Fibroblast of upper back skin (primary cell): ENCODE measurements at places on chromosomes 2 and 18.

DNA sequence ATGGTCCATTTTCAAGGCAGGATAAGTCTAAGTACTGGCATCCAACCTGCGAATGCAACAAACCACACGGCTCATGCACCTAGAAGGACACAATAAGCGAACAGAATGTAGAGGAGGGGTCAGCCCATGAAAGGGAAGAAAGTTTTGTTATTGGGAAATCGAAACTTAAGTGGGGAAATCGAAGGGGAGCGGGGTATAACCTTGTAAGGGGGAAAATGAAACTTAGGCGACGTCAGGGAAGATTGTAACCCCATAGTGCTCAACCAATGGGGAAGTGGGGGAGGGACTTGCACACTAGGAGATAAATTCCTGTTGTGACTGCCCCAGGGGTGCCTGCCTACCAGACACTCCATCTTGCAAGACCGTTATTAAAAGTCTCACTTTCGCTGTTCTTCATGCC lies 15.6 kb upstream of the OTOF start:
- no peak for DNase-seq

GRCh38 chr2:18169121-18169892 lies 290.8 kb downstream of the KCNS3 start:
- no peak for DNase-seq

DNA sequence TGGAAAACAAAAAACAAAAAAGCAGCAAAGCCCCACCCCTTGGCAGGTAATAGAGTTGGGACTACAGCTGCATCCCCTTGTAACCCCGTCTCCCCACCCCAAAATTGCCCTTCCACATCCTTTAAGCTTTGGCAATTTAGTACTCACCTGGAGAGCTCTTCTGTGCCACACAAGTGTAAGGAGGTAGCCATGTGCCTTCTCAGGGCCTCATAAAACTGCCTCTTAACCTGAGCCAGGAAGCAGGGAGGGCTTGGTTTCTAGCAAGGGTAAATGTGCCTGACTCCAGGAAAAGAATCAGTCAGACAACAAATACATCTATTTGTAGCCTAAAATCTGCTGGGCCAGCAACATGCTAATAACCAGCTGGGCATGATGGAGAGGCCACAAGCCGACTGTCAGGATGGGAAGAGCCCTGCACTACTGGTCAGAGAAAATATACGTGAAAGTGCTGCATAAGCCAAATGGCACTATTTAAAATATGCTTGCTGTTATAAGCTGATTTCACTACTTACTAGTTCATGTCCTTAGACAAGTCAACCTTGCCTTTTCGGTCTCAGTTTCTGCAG lies 46.3 kb downstream of the NOP58 start:
- DNase-seq = no peak

- DNase-seq = no peak
Observed at GRCh38 chr2:74884866-74885265, 50.9 kb downstream of the HK2 start.

GRCh38 chr18:77103187-77103850 lies 29.3 kb downstream of the MBP start:
- DNase-seq = peak; percentile 57

DNA sequence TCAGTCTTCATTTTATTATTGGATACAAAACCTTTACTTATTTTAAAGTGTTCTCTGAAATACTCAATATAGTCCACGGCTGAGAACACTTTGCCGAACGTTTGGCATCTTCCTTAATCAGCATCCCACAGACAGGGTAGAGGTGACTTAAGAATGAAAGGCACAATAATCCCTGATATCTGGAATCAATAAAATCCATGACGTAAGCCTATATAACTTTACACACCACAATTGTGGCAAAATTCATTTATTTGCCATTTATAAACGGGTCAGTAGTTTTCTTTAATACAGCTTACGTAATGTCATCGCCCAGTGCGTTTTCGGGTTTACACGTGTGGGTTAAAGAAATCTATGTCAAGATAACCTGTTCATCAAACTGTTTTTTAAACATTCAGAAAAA lies 1.3 kb downstream of the MGAT4A start:
- DNase-seq = no peak

GRCh38 chr2:30781451-30781850 lies 25.8 kb downstream of the CAPN13 start:
- no peak for DNase-seq

DNA sequence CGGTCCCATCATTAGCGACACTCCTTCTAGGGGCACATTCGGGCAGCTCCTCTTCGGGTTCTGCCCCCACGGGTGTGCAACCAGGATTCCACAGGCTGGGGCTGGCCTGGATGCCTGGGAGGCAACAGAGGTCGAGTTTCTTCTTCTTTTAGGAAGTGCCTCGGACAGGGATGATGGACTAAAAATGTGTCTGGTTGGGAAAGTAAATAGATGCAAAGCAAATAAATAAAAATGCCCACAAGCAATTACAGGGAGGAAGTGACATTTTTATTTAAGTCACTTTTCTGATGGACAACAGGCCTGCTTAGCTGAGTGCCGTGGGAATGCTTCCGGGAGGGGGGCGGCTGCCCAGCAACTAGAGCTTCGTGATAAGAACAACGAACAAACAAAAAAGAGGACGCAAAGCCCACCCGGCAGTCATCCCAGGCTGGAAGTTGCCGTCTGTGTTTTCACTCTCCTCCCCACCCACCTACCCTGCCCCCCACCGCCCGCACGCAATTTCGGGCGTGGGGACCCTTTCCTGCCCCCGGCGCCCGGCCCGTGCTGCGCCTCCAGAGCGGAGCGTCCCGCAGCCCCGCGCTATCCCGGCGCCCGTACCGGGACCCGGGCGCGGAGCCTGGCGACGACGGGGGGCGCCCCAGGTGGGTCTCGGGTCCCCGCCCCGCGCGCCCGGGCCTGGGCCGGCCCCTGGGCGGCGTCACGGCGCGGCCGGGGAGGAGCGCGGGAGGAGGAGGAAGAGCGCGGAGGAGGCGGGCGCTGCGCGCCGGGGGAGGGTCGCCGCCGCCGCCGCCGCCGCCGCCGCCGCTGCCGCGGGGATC lies 412 bp upstream of the NCK2 start:
- peak; percentile 61 for DNase-seq
